ENCODE measurements at places on chromosomes 1 and 21.

DNA sequence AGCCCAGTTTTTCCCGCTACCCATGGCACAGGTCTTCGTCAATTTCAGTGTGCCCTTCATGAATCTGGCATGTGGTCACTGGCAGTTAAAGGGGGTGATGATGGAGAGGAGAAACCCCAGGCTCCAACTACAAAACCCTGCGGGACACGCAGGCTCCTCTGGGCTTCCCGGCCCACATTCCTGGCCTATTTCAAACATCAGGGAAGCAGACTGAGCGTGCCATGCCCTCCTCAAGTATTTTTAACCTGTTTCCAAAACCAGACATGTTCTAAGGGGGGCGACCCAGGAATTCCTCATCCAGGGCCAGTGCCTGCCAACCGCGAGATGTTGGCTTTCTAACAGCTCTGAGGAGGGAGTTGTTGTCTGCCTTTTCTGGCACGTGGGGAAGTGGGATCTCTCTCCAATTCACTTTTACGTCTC is 85.1 kb downstream of the CAPZB start:
- DNase-seq, result no peak

DNA sequence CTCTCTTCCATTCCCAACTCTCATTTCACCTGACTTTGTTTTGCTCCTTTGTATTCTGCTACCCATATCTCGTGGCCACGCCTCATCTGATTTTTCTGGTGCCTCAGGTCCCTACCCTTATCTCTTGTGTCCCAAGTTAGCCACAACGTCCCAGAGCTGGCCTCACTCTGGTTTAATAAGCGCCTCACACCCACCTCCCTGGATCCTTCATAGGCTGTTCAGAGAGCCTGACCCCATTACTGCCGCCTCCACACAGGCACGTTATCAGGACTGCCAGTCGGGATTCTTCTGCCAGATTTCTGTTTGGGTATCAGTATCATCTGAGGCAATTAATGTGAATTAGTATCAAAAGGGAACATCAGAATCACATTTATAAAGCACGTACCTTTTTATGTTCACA is 34.7 kb upstream of the TMEM125 start:
- peak; percentile 9 for DNase-seq

- no peak for DNase-seq
Measured at GRCh38 chr1:2392686-2393085, 1.0 kb downstream of the RER1 start.

DNA sequence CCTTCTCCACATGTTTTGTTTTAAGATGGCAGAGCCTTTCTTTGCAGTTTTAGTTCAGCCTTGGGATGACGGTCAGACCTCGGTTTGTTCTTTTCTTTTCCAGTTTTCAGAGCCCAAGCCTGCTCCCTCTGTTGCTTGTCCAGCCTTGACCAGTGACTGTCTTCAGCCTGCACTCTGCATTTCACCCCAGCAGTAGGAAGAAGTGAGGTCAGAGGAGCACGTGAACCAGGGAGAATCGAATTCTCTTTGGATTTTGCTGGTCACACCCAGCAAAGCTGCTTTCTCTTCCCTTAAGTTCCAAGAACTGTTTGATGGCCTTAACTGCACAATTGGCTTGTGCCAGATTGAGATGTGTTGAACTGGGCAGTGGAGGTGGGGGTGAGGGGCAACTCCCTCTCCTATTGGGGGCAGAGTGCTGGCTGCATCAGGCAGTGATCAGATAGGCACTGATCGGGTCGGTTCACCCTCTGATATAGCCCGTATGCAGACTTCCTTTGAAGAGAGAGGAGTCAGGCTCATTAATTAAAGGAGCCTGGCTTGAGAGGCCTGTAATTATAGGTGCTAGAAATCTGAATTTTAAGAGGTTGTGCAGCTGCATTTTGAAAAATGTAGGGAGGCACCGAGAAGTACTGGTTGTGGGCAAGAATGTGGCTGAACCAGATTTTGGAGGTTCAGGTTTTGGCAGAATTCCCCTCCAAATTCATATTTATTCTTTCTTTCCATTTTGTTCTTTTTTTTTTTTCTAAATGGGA is 42.4 kb downstream of the PEX14 start:
- DNase-seq, result no peak

GRCh38 chr21:35905096-35905962 is 155.0 kb downstream of the SETD4 start:
- DNase-seq, result no peak

- no peak for DNase-seq
Measured at GRCh38 chr1:59738152-59738551, 76.6 kb upstream of the HOOK1 start.

GRCh38 chr21:33544451-33545195 is 1.8 kb downstream of the SON start:
- DNase-seq, result peak; percentile 7

DNA sequence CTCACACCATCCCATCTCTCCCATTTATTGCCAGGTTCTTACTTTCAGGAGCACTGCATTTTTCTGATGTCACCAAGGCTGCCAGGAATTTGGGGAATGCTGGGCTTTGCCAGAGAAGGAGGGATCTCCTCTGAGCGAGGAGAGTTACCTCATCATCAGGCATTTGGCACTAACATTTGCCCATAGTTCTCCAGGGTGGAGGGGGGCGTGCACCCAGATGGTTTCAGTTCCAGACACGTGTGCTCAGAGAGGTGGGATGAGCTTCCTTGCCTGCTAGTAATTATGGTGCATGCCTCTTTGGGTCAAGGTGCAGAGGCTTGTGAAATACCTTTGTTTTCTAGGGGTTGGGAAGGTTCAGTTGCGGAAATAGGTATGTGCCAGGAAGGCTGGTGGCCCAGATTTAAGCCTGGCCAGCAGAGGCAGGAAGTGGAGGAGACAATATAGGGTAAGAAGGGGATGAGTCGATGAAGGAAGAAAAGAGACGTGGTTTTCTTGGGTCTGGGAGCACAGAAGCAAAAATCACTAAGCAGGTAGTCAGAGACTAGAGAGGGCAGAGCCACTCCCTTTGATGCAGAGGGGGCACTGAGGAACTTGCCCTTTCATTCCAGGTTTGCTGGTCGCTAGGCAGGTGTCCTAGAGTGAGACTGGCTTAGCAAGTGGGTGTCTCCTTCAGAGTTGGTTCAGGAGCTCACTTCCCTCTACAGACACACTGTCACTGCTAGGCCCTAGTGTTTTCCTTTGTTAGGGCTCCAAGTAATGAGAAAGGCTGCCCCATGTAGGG is 7.2 kb downstream of the TUFT1 start:
- DNase-seq, result peak; percentile 65

DNA sequence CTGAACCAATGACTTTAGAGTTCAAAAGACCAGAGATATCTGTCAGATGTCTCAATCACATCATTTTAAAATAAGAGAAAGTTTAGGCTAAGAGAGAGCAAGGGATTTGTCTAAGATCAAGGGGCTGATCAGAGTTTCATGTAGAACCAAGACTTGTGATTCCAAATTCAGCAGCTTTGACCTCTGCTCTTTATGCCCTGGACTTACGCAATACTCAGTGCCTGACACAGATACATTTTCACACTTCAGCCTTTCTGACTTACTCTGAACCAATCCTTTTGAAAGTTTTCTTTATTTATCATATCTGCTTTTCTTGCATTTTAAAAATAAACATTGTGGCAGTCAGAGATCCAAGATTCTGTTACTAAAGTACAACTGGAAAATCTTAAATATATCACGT is 428.0 kb downstream of the PLPP3 start:
- no peak for DNase-seq

DNA sequence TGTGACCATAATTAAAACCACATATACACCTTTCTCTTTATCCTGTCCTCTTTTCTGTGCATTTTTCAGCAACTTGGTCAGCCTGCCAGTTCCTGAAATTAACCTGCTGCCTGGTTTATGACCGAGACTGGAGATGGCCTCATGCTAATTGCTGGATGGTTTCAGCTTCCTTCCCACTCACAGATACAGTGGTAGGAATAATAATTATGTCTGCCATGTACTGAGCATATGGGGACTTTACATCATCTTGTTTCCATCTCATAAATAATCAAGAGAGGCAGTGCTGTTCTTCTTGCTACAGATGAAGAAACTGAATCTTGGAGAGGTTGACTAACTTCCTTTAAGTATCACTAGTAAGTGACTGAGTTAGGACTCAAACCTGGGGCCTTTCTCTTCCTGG is 148.2 kb downstream of the NOS1AP start:
- no peak for DNase-seq

DNA sequence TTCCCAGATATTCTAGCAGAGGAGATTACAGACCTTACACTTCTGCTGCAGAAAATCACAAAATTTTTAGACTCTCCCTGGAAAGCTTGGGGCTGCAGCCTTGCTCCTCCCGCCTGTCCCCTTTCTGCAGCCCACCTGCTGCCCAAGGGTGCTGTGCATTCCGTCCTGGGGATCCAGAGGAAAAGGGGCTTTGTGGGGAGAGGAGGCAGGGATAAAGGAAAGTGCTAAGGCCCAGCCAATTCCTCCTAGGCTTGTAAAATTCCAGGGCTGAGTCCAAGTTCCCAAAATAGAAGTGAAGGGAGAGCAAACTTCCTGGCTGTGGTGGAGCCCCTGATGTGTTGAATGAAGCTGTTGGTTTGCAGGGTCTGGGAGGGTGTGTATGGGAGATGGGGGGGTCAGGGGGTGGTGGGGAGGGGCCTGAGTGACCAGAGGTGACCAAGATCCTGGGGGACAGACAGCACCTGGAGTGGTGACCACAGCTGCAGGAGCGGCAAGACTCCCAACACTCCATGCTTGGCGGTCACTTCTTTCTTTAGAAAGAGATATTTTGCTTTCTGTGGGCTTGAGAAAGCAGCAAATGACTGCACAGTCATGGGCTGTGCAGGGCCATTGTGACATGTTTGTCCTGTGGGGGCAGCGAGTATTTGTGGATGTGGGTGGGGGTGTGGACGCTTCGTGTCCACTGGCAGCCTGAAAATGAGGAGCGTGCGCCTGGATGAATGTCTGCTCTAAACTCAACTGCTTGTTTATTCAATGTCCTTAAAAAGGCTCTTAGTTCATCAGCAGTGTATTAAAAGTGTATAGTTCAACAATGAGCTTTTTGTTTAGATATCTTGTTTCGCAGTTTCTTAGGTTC is 68.4 kb downstream of the TLR5 start:
- DNase-seq, result peak; percentile 23

GRCh38 chr21:28742527-28742926 is 250.2 kb downstream of the LTN1 start:
- peak; percentile 44 for DNase-seq

GRCh38 chr1:187641463-187641862 is 812.7 kb downstream of the PLA2G4A start:
- no peak for DNase-seq

DNA sequence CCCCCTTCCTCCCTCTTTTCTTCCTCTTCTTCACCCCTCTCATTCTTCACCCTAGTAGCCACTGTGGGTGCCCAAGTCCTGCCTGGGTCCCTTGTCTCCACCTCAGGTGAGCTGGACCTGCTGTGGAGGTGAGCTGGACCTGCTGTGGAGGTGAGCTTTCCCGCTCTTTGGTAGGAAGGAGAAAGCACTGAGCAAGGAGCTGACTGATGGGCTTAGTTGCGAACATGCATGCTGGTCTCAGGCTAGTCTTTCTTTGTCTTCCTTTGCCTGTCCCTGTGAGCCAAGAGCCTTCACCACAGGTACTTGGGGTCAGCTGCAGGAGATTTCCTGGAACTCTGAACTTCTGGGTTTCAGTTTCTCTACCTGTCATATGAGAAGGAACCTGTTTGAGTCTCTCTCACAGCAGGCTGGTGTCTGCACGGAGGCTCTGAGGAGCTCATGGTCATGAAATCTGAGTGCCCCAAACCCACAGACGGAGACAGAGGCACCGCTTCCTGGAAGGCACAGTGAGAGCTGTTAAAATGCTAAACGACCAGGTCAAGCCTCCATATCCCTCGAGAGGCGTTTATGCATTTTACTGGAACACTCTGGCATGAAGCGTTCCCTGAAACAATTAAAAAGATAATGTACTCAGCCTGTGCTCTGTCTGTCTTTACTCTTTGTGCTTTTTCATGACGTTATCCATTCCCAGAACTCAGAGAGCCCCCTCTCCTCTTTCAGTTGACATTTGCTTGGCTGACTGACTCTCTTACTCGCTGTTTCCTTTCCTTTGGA is 69.5 kb downstream of the RHOU start:
- DNase-seq, result peak; percentile 58

DNA sequence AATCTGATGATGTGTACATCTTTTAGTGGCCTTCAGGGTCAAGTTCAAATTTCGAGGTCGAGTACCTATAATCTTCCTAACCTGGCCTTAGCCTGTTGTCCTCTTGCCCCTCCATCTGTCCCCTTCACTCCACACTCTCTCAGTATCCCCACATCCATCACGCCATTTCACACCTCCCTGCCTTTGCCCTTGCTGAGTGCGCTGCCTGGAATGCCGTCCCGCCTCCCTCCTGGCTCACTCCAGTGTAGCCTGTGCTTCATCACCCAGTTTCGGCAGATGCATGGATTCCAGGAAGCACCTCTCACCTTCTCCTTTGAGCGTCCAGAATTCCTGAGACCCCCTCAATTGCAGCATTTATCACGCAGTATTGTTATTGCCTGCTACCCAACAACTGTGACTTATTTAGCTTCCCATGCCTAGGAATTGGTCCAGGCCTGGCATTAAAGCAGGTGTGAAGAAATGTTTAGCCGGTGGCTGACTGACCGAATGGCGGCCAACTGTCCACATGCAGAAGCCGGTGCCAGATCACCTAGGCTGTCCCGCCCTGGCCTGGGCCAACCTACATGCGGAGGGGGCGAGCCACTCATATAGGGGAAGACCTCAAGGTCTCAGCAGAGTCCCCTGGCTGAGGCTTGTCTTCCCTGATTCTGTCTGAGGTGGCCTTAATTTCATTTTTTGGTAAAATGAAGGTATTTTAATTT is 34.5 kb downstream of the MYOM3 start:
- no peak for DNase-seq

GRCh38 chr1:154856544-154856943 is 13.5 kb downstream of the KCNN3 start:
- DNase-seq, result no peak

DNA sequence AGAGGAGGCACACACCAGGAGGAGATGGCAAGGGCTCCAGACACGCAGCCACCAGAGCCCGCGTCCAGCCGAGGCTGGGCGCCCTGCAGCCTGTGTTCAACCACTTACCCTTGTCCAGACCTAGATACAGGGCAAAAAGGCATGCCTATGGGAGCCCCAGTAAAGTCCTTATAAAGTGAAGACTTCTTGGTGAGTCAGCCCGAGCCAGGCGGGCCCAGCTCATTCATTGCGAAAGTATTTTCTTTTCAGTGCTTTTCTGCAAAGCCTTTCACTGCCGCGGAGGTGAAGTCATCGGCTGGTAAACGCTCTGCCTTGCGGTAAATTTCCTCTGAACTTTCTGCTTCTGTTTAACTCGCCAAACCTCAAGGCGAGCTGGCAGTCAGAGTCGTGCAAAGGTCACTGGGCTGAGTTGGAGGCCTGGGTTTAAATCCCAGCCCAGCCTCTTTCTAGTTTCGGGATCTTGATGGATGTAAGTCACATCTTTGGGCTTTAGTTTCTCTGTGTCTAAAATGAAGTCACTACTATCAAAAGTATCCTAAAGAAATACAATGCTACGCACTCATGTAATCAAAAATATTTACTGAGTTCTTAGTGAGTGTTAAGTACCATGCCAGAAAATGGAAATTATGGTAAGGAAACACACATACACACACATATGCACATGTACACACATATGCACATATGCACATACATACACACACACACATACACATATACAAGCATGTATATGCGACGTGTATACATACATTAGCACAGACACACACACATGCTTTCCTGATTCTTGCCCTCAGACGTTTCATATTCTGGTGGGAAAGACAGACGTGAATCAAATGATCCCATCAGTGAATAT is 54.7 kb upstream of the IFFO2 start:
- DNase-seq, result peak; percentile 72

GRCh38 chr1:39103328-39104157 is 77.4 kb downstream of the NDUFS5 start:
- no peak for DNase-seq

GRCh38 chr1:16006010-16006409 is 2.0 kb downstream of the SRARP start:
- no peak for DNase-seq

GRCh38 chr1:214510914-214511638 is 40.3 kb downstream of the PTPN14 start:
- DNase-seq, result no peak

Measured in eye (tissue), 1 donor.